Neural progenitor cell (in vitro differentiated cells): ENCODE measurements at places on chromosomes 2 and 18. TPM values are rescaled to one million over a fixed set of nuclear protein-coding genes. Genes with fewer than 3 reads are reported as not detected.

The RBM44 gene
- 0.30 and 0.34 TPM in 2 replicates for total RNA-seq

The IRS1 gene
- total RNA-seq = 8.4 and 13.0 TPM in 2 replicates

The SERPINB4 gene
- total RNA-seq = not detected in 2 replicates

The XPO1 gene
- total RNA-seq = 408 and 681 TPM in 2 replicates

The NEU2 gene
- not detected in 2 replicates for total RNA-seq

The STARD6 gene
- not detected in 2 replicates for total RNA-seq

The CPO gene
- total RNA-seq = not detected in 2 replicates

The LIMS2 gene
- total RNA-seq = 1.2 TPM in 1 of 2 replicates, not detected in the other

The WDR75 gene
- 85.3 and 121 TPM in 2 replicates for total RNA-seq

The ASB18 gene
- total RNA-seq = not detected in 2 replicates

The DNAH7 gene
- 0.25 and 0.49 TPM in 2 replicates for total RNA-seq

The CCBE1 gene
- total RNA-seq = 2.9 and 6.4 TPM in 2 replicates

The ACMSD gene
- not detected in 2 replicates for total RNA-seq

The APLF gene
- total RNA-seq = 9.8 and 16.9 TPM in 2 replicates

GRCh38 chr2:137168552-137168951 lies 403.2 kb downstream of the THSD7B start:
- no peak for DNase-seq

DNA sequence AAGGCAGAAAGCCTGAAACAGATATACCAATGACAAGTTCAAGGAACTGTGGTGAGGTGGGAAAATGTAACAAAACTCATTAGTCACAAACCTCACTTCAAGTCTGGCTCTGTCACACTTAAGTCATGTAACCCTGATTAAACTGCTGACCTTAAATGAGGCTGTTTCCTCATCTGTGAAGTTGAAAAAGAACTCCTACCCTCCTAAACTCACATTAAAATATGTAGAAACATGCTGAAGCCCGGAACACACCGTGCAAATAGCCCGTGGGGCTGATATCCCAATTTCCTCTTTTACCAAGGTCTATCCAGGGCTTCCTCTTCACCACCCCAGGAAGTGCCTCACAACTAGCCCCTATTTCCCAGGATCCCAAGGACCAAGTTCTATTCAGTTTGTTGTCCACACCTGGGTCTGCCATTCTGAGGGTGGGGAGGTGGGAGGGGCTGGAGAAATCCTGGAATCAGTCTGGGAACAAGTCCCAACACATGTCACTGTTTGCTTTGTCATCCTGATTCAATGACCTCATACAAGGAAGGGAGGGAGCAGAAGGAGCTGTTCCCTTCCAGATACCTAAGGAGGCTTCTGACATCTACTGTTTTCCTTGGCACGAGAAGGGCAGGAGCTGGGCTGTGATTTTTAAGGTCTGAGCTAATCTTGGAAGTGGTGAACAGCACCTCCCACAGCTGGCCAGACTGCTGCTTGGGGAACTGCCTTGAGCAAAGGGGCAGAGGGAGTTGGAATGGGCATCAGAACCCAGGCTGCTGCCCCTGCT lies 42.3 kb downstream of the SLC4A1AP start:
- DNase-seq = no peak

- DNase-seq = no peak
Measured at GRCh38 chr2:168378960-168379669, 77.0 kb upstream of the CERS6 start.

- no peak for DNase-seq
Measured at GRCh38 chr2:180647621-180648020, 332.8 kb upstream of the UBE2E3 start.

GRCh38 chr2:217054791-217055190 lies 194.9 kb upstream of the TNP1 start:
- no peak for DNase-seq

- no peak for DNase-seq
Measured at GRCh38 chr18:59701272-59701671, 4.0 kb upstream of the CCBE1 start.

GRCh38 chr2:31238126-31238905 lies 4.4 kb downstream of the EHD3 start:
- DNase-seq = no peak

DNA sequence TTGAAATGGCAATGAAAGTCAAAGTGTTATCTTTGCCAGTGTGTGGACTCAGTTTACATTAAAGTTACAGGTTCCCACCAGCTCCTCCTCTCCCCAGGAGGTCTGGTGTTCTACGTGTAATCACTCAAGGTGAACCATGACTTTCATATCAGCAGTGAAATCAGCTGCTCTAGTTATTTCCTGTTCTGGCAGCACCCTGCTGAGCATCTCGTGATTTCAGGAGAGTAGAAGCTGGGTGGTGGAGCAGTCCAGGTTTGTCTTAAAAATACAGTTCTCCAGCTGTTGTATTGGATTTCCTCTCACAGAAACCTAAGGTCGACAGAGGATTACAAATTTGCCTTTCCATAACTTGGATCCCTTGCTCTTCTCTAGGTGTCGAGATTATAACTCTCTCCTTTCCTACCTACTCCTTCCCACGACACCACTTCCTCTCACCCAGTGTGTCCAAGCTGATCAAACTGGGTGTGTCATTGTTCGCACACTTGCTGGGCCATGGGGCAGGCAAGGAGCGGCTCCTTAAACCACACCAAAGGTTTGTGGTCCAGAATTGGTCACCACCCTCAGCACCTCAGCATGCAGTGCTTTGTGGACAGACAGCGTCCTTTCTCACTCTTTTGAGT lies 13.0 kb upstream of the ARHGAP25 start:
- no peak for DNase-seq

GRCh38 chr2:95284886-95285541 lies 10.8 kb downstream of the PROM2 start:
- no peak for DNase-seq

GRCh38 chr2:12796657-12797056 lies 79.9 kb downstream of the TRIB2 start:
- DNase-seq = peak; percentile 38

- no peak for DNase-seq
Measured at GRCh38 chr2:203625701-203626100, 80.7 kb upstream of the CD28 start.

DNA sequence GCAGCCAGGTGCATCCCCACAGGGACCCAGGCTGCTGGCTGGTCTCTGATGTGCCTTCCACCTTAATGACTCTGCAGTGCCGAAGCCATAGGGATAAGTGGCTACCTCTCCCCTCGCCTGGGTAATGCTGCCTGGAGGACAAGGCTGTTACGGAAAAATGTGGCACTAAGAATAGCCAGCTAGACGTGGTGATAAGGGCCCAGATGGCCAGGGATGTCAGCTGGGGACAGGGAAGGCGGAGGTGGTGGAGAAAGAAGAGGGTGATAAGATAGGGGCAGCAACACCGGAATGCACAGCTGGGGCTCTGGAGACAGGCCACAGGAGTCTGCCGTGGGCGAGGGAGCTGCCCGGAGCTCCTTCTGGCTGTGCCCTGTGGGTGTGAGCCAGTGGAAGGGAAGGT lies 170.6 kb downstream of the FHOD3 start:
- no peak for DNase-seq

GRCh38 chr2:207405150-207405549 lies 124.6 kb upstream of the CREB1 start:
- no peak for DNase-seq

GRCh38 chr18:74337912-74338309 lies 22.3 kb downstream of the C18orf63 start:
- no peak for DNase-seq

DNA sequence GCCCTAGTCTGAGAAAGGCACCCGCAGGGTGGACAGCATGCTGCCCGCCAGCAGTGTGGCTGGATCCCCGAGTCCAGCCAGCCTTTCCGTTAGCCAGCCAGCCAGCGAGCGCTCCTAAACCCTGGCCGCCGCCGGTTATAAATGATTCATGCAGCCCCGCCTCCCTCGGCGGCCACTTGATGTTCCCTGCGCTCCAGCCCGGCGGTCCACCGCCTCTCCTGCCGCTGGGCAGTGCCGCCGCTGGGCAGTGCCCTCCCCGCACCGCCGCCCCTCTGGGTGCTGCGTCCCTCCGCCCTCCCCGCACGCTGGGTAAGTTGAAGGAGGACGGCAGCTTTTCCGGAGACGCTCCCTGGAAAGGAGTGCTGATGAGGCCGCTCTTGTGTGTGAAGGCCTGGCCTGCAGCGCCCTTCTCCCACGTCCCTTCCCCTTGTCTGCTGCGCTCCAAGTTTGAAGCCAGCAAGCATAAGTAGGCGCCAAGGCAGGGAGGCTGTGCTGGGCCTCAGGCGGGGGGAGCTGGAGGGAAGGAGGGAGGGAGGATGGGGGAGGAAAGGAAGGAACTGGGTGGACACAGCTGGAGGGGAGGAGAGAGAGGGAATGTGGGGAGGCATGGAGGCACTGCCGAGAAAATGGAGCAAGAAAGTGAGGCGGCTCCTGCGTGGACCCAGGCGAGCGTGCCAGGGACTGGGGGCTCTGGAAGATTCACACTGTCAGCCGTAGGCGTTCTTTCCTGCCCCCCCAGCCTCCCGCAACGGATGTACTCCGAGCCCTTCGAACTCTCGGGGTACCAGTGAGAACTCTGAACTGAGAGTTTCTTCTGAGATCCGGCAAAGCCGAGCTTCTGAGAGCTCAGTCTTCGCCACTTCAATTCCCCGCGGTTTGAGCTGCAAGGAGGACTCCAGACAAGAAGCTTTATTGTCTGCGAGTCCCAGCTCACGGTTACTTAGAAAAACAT lies 131.9 kb downstream of the GLI2 start:
- peak; percentile 80 for DNase-seq

DNA sequence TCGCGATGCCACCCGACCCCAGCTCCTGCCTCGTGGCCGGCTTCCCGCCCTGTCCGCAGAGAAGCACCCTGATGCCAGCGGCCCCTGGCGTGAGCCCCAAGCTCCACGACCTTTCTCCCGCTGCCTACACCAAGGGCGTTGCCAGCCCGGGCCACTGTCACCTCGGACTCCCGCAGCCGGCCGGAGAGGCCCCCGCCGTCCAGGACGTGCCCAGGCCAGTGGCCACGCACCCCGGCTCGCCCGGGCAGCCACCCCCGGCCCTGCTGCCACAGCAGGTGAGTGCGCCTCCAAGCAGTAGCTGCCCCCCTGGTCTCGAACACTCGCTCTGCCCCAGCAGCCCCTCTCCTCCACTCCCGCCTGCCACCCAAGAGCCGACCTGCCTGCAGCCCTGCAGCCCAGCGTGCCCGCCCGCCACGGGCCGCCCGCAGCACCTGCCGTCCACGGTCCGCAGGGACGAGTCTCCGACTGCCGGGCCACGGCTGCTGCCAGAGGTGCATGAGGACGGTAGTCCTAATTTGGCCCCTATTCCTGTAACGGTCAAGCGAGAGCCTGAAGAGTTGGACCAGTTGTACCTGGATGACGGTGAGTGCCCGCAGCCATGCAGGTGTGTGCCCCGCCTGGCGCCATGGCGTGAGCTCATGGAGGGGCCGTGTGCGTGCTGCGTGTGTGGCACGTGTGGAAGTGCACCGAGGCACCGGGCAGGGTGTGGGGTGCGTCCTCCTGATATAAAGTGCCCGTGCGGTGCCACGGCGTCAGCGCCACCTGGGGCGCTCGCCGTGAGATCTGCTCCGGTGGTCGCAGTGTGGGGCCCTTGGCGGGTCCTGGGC lies 90.8 kb downstream of the NFATC1 start:
- DNase-seq = no peak

GRCh38 chr2:69386360-69386759 lies 667 bp downstream of the GFPT1 start:
- DNase-seq = no peak

- DNase-seq = no peak
Measured at GRCh38 chr2:102013206-102014040, 21.7 kb downstream of the IL1R2 start.
